ENCODE measurements at places on chromosomes 16 and 17. TPM values are rescaled to one million over a fixed set of nuclear protein-coding genes. Genes with fewer than 3 reads are reported as not detected.

DOC2B gene
- polyA plus RNA-seq = not detected

MT3 gene
- not detected for polyA plus RNA-seq

SP6 gene
- not detected for polyA plus RNA-seq

DNAH9 gene
- not detected for polyA plus RNA-seq

SHISA6 gene
- polyA plus RNA-seq = not detected

FMNL1 gene
- polyA plus RNA-seq = 36.5 TPM

TBC1D3I gene
- not detected for polyA plus RNA-seq

CTRL gene
- polyA plus RNA-seq = 2.1 TPM

OTOP2 gene
- not detected for polyA plus RNA-seq

CLEC18B gene
- polyA plus RNA-seq = not detected

CORO6 gene
- polyA plus RNA-seq = not detected
